CD4-positive, alpha-beta T cell treated with Interleukin-10 for 1 hour (primary cell): ENCODE measurements at places on chromosomes 1 and 21.

DNA sequence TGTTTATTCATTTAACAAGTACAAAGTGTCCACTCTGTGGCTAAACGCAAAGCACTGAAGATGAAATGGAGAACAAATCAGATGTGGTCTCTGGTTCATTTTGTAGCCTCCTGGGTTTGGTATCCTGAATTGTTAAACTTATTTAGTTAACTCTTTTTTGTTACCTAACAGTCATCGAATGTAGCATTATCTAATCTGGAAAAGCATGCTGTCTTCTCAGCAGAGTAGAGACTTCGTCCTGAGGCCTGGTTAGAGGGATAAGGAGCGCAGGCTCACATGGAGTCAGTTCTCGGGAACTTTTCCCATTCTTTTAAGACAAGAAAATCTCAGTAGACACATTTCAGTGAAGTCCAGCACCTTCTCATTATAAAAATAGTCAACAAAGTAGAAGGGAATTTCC lies 33.1 kb upstream of the SH3D21 start:
- no peak for DNase-seq

DNA sequence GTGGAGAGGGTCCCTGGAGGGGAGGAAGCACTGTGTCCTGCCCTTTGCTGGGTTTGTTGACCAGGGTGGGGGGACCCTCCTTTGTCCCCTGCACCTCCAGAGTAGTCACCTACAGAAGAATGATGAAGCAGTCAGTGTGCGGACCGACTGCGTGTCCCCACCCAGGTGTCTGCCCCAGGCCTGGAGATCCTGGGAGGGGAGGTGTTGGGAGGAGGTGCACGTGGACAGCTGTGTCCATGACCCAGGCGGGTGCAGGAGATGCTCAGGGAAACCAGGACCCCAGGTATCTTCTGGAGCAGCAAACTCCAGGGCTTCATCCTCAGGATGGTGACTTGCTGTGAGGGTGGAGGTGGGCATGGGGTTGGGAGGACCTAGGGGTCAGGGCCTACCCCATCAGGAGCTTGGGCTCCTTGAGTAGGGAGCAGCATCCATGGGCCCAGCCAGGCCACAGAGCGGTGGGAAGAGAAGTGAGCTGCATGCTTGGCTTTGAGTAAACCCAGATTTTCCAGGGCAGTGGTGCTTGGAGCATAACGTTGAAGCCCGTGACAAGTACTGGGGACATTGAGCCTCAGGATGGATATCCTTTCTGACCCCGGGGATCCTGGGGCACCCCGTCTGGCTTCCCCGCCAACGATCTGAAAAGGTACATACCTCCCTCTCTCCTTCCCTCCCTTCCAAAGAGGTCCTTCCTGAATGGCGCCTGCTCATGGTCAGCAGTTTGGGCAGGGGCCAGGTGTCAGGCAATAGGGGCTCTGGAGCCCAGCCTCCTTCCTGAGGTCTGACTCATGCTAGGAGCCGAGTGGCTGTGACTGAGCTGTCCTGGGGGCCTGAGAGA lies 13.7 kb downstream of the ACTRT2 start:
- no peak for DNase-seq

DNA sequence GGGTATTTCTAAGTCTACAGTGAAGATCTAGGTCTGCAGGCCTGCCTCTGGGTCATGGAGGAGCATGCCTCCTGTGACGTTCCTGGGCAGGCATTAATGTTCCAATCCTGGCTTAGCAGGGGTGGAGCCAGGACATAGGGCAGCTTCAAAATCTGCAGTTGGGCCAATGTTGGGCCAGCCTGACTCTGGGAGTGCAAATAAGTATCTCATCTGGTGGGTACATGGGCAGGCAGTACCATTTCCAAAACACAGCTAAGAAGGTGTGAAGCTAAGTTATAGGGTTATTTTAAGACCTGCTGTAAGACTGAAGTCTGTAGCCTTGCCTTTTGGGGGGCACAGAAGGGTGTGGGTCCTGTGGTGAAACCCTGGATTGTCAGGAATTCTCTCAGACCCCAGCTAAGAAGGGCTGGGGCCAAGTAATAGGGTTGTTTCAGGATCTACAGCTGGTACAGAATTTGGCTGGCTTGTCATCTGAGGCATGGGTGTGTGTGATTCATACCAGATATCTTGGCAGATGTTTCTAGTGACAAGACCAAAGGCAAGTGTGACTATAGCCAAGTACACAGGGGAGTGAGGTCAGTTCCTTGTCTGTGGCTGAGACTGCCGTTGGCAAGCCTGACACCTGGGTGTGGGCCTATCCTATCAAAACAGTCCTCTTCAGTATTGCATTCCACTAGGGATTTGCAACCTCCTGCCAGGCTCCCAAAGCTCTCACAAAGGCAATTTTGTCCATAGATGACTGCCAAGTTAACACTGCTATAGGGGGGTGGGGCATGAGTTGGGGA lies 468.7 kb upstream of the B3GALT2 start:
- no peak for DNase-seq

GRCh38 chr1:227945891-227946623 lies 1.7 kb downstream of the WNT9A start:
- no peak for DNase-seq

- DNase-seq: peak; percentile 57
Observed at GRCh38 chr1:155005076-155006011, 2.7 kb downstream of the ZBTB7B start.

DNA sequence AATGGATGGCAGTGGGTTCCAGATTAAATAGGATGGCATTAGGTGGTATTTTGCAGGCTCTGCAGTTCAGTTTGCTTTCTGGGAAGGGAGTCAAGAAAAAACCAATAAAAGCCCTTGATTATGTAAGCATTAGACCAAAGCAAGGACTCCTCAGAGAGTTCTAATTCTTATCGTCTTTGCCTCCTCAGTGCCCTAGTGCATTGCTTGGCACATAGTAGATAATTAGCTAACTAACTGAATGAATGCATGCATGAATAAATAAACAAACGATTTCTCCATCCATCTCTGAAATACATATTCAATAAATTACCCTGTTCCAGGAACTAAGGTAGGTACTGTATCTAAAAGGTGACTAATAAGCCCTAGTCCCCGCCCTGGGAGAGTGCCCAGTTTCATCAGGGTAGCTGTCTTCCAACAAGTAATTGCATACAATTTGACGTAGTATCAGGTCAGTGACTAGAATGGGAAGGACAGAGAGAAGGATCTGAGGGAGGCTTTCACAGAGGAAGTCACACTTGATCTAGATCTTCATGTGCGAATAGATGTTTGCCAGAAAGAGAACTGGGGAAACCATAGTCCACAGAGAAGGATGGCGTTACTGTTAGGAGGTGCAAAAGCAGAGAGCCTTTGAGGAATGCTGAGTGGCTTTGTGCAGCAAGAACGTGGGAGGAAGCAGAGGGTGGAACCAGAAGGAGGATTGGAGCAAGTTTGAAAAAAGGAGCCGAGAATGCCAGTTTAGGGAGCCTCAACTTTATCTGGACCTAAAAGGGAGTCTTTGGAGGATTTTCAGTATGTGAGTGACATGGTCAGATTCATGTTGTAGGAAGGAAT lies 111.4 kb downstream of the TBX19 start:
- DNase-seq: peak; percentile 30

DNA sequence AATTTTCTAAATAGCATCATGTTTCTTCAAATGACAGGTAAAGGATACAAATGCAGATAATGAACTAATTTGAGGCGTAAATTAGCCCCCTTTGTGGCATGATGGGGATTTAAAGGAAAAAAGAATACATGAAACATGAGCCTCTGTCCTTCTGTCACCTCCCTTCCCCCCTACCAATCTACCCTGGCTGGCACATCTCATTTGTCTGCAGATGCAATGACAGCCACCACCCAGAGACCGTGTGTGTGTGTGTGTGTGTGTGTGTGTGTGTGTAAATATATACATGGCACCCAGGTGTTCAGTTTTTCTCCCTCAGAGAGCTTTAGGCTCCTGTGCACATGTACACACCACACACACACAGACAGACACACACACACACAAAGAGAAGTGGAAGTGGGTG lies 451.1 kb downstream of the RWDD3 start:
- no peak for DNase-seq

DNA sequence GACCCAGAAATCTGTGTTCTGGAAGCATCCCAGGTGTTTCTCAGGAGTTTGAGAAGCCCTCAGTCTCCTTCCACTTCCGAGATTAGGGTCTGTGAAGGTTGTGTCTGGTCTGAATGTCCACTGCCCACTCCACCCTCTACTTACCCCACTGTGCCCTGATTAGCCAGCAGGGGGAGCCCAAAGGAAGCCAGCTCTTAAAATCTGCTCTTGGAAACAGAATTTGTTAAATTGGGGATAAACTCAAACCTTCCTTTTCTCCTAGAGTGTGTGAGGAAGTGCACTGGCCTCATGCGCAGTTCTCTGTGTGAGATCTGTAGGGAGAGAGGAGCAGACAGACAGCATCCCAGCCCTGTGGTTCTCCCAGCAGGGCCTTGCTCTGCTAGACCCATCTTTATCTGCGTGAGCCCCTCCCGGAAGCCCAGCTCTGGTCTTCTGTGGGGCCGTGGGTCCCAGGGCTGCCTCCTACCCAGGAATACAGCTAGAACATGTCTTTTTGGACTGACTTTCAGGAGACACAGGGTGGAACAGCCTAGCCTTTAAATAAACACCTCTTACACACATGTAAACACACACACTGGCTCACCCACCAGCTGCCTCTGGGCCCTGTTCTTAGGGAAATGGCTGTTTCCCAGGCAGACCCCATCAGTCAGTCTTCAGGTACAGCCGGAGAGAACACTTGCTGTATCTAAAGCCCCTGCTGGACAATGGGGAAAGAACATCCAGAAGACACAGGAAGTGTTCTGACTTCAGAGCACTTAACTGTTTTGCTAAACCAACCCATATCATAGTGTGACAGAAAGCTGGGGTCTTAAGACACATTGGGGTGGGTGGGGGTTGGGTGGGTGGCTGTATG lies 52.2 kb downstream of the SMYD2 start:
- DNase-seq: peak; percentile 33

DNA sequence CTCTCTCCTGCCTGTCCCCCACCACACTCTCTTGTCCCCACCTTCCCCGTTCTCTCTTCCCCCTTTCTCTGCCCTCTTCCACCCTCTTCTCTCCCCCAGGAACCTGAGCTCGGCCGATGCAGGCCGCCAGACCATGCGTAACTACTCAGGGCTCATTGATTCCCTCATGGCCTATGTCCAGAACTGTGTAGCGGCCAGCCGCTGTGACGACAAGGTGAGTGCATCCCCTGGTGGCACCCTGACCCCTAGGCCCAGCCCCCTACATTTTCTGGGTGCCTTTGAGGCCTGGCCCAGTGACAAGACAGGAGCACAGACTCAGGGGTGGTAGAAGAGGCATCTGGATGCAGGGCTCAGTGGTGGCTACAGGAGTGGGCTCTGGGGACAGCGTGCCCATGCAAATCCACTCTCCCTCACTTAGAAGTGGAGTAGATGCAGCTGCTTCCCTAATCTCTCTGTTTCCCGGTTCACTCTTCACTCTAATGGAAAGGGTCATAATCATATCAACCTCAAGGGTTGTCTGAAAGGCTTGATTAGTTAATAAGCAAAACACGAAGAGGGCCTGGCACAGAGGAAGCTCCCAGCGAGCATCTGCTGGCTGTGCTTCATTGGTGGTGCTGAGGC lies 37.0 kb downstream of the PKP1 start:
- no peak for DNase-seq

- DNase-seq: no peak
Observed at GRCh38 chr1:14869187-14869586, 270.7 kb downstream of the KAZN start.

DNA sequence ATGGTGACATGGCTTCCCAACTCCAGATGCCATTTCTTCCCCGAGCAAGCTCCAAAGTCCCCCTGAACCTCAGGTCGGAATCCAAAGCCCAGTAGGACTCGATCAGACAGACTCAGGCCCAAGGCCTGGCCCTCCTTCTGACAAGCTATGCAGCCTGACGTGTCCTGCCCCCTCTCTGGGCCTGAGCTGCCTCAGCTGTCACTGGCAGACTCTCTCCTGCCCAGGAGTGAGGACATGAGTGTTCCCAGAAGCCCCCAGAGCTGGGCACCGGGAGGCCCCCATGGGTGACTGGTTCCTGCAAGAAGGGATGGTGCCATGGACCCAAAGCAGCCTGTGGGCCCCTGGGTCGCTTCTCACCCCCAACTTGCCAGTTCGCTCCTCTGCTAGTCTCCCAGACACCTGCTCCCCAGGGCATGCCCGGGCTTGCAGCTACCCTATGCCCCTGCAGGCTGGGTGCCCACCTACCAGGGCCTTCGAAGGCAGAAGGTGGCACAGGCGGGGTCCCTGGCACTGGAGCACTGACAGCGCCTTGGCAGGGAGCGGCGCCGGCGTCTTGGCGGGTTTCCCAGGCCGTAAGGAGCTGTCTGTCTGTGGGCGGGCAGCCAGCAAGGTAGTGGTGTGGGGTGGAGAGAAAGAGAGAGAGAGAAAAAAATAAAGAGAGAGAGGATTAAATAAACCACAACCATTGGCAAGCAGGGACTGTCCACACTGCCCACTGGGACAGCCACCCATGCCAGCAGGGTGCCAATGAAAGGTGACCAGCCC lies 2.3 kb downstream of the EDN2 start:
- no peak for DNase-seq

GRCh38 chr1:83850834-83851233 lies 148.1 kb downstream of the TTLL7 start:
- DNase-seq: no peak

- no peak for DNase-seq
Observed at GRCh38 chr21:19076031-19076430, 672.4 kb upstream of the TMPRSS15 start.

DNA sequence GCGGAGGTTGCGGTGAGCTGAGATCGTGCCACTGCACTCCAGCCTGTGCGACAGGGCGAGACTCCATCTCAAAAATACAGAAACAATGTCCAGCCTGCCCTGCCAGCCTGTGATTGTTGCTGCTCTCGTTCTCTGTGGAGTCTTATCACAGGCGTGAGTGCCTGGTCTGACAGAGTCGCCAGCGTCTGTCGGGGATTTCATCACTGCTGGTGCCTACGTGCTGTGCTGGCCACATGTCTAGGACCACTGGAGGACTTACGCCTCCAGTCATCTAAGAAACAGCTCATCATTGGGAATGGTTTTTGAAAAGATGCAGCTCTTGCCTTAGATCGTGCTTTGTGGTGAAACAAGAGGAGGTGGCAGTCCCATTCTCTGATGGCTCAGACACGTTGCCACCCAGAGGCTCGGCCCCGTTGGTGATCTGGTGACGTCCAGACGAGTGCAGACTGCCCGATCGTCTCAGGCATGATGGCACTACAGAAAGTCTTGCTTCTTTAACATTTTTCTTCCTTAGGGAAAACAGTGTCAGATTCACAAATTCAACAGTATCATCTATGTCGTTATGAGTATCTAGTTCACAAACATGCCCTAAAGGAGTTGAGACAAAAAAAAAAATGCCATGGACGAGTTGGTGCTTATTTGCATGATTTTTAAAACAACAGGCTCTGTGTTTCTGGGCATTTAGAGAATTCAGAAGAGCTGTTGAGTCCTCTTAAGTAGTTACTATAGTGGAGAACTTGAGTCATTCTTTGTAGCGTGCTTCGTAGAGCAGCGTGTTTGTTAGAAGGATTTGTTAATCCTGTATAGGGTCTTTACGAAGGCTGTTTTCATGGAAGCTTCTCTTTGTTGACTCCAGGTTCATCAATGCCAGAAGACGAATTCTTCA lies 47.5 kb downstream of the CBS start:
- DNase-seq: no peak
